ENCODE measurements at places on chromosomes 1 and 21. TPM values are rescaled to one million over a fixed set of nuclear protein-coding genes. Genes with fewer than 3 reads are reported as not detected.
A peak's percentile ranks its signal among the peaks of the same experiment; 100 is the strongest.

DNA sequence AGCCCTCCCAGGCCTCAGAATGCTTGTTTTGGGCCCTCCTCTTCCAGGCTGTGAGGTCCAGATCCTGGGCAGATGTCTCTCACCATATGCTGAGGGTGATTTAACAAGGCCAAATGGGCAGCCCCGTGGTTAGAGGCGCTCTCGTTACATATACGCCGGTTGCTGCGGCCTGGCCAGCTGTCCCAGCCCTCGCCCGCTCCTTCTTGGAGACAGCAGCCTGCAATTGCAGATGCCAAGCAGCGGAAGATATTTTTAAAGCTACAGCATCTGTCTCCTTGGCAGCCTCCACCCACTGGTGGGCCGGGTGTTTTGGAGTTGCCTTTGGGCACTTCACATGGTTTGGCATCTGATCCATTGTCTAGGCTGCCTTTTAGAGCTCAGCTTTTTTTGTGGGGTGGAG lies 178.8 kb upstream of the NFIA start:
- H3K36me3 ChIP-seq: no peaks in the 10 kb centered on the region
- no peaks in the 10 kb centered on the region for H3K4me1 ChIP-seq
- H3K27ac ChIP-seq: no peak overlapping the region
- DNase-seq: no peak

- H3K4me3 ChIP-seq: peak overlapping the region; percentile 50
- peaks cover 43% of the 10 kb centered on the region for H3K27me3 ChIP-seq
- H3K4me1 ChIP-seq: peaks cover 14% of the 10 kb centered on the region
- H3K36me3 ChIP-seq: no peaks in the 10 kb centered on the region
- DNase-seq: peak; percentile 42
Observed at GRCh38 chr1:47507881-47508701, 70.2 kb downstream of the FOXD2 start.

Gene REG4
- total RNA-seq: 11.9 TPM

DNA sequence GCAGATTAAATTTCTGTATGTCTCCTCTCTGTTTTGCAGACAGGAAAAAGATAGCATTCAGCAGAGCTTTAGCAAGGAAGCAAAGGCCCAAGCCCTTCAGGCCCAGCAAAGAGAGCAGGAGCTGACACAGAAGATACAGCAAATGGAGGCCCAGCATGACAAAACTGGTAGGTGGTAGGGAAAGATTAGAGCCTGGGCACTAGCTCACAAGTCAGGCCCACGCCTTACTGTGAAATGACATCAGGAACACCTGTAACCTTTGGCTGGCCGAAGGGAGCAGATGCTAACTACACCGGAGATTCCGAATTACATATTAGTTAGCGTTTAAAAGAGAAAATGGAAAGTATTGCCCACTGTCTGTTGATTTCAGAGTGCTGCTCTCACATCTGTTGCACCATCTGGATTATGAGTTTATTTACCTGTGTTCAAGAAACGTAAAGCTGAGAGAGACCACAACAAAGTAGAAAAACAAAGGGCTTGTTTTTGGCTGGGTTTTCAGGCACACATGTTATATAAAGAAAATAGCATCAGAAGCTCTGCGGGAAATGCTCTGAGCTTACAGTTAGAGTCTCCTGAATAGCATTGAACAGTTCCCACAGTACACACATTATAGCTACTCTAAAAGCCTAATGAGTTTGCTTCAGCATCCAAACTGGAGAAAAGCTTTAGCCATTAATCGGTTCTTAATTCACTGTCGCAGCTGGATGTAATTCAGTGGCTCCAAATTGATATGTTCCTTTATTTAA lies 160.0 kb downstream of the SDCCAG8 start:
- no peak for DNase-seq
- peaks cover 5% of the 10 kb centered on the region for H3K4me1 ChIP-seq
- H3K27ac ChIP-seq: no peak overlapping the region
- H3K36me3 ChIP-seq: peaks cover 6% of the 10 kb centered on the region

GRCh38 chr1:184362876-184363275 lies 24.0 kb upstream of the C1orf21 start:
- peaks cover 4% of the 10 kb centered on the region for H3K4me1 ChIP-seq
- no peaks in the 10 kb centered on the region for H3K36me3 ChIP-seq
- H3K27me3 ChIP-seq: no peaks in the 10 kb centered on the region
- no peak for DNase-seq
- H3K27ac ChIP-seq: peak overlapping the region; percentile 73
- H3K4me3 ChIP-seq: no peak overlapping the region

DNA sequence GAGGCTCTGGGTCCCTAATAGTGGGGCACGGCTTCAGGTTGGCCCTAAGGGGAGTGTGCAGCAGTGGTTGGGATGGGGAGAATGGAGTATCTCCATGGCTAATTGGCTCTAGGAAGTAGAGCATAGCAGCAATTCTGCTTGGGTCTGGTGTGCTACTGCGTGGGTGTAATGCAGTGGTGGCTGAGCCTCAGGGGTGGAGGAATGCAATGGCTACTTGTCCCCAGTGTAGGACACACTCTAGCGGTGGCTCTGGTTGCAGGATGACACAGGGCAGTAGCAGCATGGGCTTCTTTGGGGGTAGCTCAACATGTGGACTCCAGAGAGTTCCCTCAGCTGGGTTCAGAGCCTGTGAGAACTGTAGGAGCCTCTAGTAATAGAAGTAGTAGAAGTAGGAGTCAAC lies 91.2 kb upstream of the FAM78B start:
- H3K36me3 ChIP-seq: no peaks in the 10 kb centered on the region
- no peak for DNase-seq
- no peaks in the 10 kb centered on the region for H3K27me3 ChIP-seq
- H3K4me1 ChIP-seq: no peaks in the 10 kb centered on the region

- H3K27me3 ChIP-seq: no peaks in the 10 kb centered on the region
- H3K4me3 ChIP-seq: peak overlapping the region; percentile 85
- H3K4me1 ChIP-seq: peaks cover 45% of the 10 kb centered on the region
- H3K27ac ChIP-seq: peak overlapping the region; percentile 98
Observed at GRCh38 chr1:171486048-171486519, 754 bp downstream of the PRRC2C start.

DNA sequence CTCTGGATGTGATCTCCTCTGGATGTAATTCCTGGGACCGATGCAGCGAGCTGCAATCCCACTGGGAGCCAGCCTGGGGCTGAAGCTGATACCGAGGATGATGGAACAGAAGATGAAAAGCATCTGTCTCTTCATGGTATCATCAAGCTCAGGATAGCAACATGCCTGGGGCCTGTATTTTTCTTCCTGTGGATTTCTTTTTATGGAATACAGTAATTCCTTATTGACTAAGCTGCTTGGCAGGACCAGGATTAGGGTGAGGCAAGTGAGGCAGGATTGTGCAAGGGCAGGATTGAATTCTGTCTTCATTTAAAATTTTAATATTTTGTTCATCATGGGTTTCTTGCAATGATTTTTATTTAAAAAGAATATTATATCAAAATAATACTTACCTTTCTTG lies 86.6 kb downstream of the SLC25A24 start:
- no peak for DNase-seq
- H3K27ac ChIP-seq: no peak overlapping the region
- no peaks in the 10 kb centered on the region for H3K36me3 ChIP-seq
- no peaks in the 10 kb centered on the region for H3K27me3 ChIP-seq
- H3K4me3 ChIP-seq: no peak overlapping the region

GRCh38 chr21:42781150-42781970 lies 98.0 kb downstream of the WDR4 start:
- peaks cover 24% of the 10 kb centered on the region for H3K4me1 ChIP-seq
- H3K4me3 ChIP-seq: no peak overlapping the region
- no peak overlapping the region for H3K27ac ChIP-seq
- DNase-seq: peak; percentile 36

DNA sequence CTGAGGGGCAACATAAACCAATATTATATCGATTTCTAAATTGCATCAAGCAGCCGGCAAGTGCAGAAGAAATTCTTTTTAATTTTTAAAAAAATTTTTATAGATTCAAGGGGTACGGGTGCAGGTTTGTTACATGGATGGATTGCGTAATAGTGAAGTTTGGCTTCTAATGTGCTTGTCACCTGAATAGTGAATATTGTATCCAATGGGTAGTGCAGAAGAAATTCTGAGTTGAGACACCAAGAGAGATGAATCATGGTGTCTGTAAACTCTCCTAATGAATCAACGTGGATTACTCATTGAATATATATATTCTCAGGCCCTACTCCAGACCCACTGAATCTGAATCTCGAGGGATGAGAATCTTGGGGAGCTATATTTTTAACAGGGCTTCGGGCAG lies 253.7 kb upstream of the FOXD3 start:
- H3K4me3 ChIP-seq: no peak overlapping the region
- H3K36me3 ChIP-seq: no peaks in the 10 kb centered on the region
- no peak for DNase-seq
- H3K27ac ChIP-seq: no peak overlapping the region

GRCh38 chr1:55301912-55302311 lies 86.7 kb upstream of the USP24 start:
- no peaks in the 10 kb centered on the region for H3K4me1 ChIP-seq
- no peak for DNase-seq
- H3K27ac ChIP-seq: no peak overlapping the region
- H3K36me3 ChIP-seq: no peaks in the 10 kb centered on the region

DNA sequence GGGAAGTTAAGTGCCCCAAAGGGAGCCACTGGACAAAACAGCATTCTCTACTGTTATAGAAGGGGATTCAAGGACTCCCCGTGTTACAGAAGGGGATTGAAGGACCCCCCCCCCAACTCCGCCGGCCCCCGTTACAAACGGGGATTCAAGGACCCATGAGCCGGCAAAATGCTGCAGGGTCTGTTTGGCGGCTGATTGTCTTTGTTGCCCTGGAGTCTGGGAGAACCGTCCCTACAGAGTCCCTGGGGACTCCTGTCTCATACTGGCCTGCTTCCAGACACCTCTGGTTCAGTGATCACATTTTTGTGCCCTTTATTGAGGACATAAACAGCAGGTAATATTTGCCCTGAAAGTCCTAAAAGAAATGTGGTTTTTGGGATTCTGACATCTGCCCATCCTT lies 96.4 kb downstream of the SYF2 start:
- H3K4me1 ChIP-seq: no peaks in the 10 kb centered on the region
- peaks cover 4% of the 10 kb centered on the region for H3K27me3 ChIP-seq
- H3K27ac ChIP-seq: no peak overlapping the region
- H3K36me3 ChIP-seq: no peaks in the 10 kb centered on the region
- H3K4me3 ChIP-seq: no peak overlapping the region
- DNase-seq: no peak

- no peak for DNase-seq
- no peak overlapping the region for H3K4me3 ChIP-seq
- peaks cover 15% of the 10 kb centered on the region for H3K4me1 ChIP-seq
- no peak overlapping the region for H3K27ac ChIP-seq
- H3K27me3 ChIP-seq: no peaks in the 10 kb centered on the region
Observed at GRCh38 chr1:203805689-203806088, 10.3 kb downstream of the ZBED6 start.

GRCh38 chr1:100246738-100247137 lies 2.9 kb downstream of the DBT start:
- peaks cover 13% of the 10 kb centered on the region for H3K4me1 ChIP-seq
- H3K4me3 ChIP-seq: no peak overlapping the region

Gene PBXIP1
- 91.6 TPM for total RNA-seq

GRCh38 chr1:213296558-213296957 lies 245.5 kb downstream of the RPS6KC1 start:
- no peak overlapping the region for H3K27ac ChIP-seq
- H3K27me3 ChIP-seq: no peaks in the 10 kb centered on the region
- no peak overlapping the region for H3K4me3 ChIP-seq
- H3K36me3 ChIP-seq: no peaks in the 10 kb centered on the region
- DNase-seq: no peak

GRCh38 chr1:196466654-196467053 lies 141.6 kb downstream of the KCNT2 start:
- DNase-seq: no peak
- H3K4me3 ChIP-seq: no peak overlapping the region
- no peaks in the 10 kb centered on the region for H3K27me3 ChIP-seq
- H3K27ac ChIP-seq: no peak overlapping the region

Gene SLFNL1
- total RNA-seq: 3.0 TPM
